Hepatic stellate cell (primary cell): ENCODE measurements at places on chromosomes 13 and 19.

GRCh38 chr19:45676851-45677263 is 8.8 kb downstream of the GIPR start:
- no peak for DNase-seq

DNA sequence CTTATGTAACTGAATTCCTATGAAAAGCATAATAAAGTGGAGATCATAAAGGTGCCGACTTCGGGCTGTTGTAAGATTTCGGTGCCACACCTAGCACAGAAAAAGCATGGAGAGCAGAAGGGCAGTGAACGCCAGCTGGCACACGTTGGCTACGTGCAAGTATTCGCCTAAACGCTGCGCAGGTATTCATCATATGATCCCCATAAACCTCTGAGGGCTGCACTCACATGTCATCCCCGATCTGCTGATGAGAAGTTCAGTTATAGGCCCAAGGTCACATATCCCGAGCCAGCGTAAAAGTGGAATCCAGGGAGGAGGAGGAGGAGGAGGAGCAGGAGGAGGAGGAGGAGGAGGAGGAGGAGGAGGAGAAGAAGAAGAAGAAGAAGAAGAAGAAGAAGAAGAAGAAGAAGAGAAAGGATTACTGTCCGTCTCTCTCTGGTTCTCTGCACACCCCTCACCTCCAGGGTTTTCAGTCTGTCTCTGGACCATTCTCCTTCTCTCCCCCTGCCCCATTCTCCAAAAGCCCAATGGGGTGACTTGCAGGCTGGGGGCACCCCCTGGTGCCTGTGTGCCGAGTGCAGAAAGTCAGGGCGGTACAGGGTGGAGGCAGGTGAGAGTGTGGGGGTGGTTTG is 18.6 kb upstream of the CYP2S1 start:
- DNase-seq = no peak

DNA sequence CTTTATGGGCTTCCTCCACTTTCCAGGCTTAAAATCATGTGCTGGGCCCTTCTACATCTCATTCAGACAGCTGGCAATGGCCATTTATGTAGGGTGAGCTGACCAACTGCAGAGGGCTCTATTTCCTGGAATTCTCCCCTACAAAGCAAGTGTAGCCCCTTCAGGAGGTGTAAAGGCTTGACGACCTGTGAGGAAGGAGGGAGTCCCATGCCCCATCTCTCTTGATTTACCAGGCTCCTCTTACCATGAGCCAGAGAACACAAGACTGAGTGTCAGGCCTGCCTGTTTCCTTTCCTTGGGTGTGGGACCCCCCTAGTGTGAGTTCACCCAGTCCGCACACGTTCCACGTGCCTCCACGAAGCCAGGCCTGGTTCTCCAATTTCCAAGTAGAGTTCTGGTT is 16.6 kb downstream of the ZNF536 start:
- DNase-seq = no peak

DNA sequence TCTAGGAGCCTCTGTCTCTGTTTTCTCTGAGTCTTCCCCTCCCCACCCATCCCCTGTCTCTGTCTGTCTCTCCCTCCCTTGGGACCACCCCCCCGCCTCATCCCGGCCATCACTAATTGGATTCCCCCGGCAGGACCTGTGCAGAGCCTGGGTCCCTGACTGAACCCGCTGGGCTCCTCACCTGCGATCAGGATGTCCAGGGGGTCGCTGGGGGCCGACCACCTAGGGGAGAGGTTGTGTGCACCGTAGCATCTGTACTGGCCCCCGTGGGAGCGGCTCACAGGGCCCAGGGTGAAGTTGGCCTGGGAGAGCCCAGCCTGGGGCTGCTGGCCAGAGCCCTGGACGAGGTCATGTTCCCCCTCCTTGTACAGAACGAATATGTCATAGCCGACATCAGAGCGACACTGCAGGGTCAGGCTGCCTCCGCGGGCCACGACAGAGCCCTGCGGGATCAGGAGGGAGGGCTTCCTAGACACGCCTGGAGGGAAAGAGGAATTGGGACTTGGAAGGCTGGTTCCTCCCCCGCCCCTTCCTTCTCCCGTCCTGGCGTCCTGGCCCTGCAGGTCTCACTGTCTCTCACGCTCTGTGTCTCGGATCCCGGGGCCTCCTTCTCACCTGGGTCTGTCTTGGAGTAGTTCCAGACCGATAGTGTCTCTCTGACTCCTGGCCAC is 1.8 kb downstream of the LILRB5 start:
- no peak for DNase-seq

DNA sequence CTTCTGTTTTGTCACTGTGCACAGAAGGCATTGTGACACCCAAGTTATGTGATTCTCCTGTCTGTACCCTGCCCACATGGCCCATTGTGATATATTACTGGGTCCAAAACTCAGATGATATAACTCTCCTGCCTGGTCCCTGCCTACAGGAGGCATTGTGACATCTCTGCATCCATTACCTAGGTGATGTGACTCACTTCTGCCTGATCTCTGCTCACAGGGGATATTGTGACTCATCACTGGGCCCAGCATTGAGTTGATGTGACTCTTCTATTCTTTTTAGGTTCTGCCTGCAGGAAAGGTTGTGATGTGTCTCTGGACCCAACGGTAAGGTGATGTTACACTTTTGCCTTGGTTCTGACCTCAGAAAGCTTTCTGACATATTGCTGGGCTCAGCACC is 67.9 kb upstream of the ZNF724 start:
- no peak for DNase-seq

DNA sequence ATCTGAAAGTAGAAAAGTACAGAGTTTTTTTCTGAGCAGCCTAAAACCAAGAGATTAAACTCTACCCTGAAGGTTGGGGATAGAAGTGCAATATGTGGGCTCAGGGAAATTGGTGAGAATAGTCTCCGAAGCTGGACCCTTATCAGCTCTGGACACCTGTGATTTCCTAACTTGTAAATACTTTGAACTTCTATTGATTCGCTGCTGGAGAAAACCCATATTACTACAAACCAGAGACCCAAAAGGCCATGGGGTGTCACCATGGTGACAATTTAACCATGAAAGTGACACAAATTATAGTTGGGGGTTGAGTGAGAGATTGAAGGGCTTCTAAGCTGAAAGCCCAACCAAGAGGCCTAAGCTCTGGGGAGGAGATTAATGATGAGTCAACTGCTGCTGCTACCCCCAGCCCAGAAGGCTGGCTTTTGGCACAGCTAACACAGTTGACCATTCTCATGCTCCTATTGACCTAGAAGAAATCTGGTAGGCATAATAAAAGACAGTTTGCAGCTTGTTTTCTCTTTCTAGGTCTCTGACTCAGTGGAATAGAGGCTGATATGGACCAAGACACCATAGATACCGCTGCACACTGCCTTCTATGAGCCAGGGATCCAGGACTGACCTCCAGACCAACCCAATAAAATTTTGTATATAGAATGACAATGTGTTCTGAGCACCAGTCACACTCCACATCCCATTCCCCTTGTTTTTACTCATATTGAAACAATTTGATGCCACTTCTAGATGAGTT is 131.9 kb upstream of the FNDC3A start:
- no peak for DNase-seq

DNA sequence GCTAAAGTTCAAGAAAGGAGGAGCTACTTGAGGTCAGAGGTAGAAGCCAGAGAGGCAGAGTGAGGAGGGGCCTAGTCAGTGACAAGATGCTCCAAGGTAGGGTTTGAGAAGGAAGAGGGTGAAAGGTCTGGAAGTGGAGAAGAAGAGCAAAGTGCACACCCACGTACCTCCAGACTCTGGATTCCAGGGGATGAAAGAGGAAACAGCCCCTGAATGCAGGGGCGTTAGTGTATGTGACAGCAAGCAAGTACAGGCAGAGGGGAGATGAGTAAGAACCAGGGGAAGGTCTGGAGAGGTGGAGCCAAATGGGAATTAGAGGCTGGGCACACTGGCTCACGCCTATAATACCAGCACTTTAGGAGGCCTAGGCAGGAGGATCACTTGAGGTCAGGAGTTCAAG is 8.7 kb downstream of the RPS28 start:
- no peak for DNase-seq

GRCh38 chr13:107365466-107366215 is 797.7 kb upstream of the ARGLU1 start:
- peak; percentile 22 for DNase-seq

- DNase-seq = no peak
These were observed 9.2 kb downstream of the ZNF627 start for GRCh38 chr19:11606484-11606883.

DNA sequence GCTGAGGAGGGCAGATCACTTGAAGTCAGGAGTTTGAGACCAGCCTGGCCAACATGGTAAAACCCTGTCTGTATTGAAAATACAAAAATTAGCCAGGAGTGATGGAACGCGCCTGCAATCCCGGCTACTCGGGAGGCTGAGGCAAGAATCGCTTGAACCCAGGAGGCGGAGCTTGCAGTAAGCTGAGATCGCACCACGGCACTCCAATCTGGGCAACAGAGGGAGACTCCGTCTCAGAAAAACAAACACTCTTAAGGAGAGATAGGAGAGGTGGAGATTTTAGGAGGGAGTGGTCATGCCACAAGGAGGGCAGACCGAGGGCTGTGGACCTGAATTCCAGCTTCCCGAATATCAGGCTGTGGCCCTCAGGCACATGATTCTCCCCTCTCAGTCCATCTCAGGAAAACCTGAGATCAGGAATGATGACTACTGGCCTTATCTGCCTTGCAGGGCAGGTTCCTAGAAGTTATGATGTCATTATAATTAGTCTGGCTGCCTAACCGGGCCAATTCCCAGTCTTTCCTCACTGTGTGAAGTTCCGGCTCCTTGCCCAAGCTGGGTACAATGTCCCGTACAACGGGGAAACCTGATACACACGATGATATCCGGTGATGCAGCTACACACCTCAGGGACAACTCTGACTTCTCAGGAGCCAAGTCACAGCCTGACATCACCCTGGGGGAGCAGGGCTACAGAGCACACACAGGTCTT is 2.5 kb downstream of the SLC35E1 start:
- no peak for DNase-seq

DNA sequence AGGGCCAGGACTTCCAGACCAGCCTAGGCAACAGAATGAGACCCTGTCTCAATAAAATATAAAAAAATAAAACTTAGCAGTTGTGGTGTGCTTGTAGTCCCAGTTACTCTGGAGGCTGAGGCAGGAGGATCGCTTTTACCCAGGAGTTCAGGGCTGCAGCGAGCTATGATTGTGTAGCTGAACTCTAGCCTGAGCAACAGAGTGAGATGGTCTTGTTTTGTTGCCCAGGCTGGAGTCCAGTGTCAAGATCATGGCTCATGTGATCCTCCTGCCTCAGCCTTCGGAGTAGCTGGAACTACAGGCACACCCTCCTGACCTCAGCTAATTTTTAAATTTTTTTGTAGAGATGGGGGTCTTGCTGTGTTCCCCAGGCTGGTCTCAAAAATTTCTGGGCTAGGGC is 4.3 kb upstream of the JUNB start:
- DNase-seq = no peak

- no peak for DNase-seq
These were observed 76.4 kb upstream of the MCF2L start for GRCh38 chr13:112892426-112893206.

- DNase-seq = no peak
These were observed 1.9 kb downstream of the LDLR start for GRCh38 chr19:11090997-11091702.

GRCh38 chr13:80121038-80121437 is 219.9 kb downstream of the SPRY2 start:
- DNase-seq = no peak

DNA sequence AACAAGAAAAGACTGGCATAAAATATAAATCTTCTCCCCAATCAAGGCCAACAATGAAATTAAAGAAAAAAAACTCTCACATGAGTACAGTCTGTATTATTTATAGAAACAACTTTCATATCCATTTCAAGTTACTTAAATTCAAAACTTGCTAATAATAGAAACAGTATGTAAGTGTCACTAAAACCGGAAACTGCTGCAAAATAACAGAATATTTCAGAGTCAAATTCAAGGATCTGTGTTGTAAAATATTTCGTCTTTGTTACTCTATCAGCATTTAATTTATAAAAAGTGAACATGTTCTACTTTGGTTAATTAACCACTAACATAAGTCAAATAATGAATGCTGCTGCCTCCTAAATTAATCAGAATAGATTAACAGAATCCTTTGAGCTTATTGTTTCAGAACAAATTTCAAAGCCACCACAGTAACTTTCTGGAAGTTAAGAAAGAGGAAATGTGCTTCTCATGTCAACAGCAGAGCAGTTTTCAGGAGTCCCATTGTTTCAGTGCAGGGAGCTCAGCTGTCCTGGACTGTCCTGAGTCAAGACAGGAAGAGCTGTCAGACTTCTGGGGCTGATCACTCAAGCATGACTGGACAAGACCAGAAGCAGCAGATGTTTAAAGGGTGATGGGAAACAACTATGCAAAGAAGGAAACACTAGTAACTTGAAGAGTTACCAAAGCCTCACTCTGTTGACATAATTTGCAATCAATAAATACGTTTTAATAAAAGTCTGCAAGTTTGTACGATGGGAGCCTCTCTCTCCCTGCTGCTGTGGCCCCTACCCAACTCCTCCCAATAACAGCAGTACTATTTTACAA is 76.9 kb downstream of the FOXO1 start:
- DNase-seq = peak; percentile 34

DNA sequence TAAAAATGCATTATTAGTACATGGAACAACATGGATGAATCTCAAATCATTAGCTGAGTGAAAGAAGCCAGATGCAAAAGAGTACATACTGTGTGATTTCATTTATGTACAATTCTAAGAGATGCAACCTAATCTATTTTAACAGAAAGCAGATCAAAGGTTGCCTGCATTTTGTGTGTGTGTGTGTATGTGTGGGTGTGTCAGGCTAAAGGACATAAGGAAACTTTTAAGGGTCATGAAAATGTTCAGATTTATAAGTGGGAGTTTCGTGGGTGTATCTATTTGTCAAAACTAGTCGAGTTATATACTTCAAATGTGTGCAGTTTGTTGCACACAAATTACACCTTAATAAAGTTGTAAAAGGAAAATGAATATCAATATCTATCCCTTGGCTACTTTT is 17.9 kb upstream of the NEK3 start:
- no peak for DNase-seq

GRCh38 chr19:49256691-49257090 is 68.3 kb downstream of the SLC6A16 start:
- DNase-seq = no peak

DNA sequence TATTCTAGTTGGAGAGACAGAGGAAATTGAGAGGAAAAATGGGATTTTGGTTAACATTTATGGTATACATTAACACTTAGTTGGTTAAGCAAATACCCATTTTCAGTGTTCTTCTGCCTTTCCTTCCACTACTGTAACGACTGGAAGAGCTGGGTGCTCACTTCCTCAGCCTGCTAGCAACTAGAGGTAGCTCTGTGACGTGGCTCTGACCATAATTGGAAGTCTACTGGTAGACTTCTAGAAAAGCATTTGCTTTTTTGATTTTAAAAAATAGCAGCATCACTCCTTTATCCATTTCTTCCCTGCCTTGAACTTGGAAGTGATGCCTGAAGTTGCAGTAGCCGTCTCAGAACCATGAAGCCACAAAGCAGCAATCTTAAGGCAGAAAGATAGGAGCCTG is 15.9 kb downstream of the NHLRC3 start:
- no peak for DNase-seq

GRCh38 chr13:42875475-42876269 is 94.3 kb downstream of the FAM216B start:
- no peak for DNase-seq

DNA sequence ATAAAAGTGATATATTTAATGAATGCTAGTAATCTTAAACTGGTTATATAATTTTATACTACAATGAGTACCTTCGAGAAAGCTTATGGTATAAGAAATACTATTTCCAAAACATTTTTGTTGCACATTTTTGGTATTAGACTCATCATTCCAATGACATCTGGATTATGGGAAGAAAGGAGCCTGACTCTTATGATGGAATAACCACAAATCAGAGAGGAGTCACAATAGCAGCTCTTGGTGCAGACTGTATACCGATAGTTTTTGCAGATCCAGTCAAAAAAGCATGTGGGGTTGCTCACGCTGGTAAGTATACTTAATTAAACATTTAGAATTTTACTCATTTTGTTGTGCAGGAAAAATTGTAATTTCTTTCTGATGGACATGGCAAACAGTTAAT is 3.9 kb downstream of the LACC1 start:
- DNase-seq = peak; percentile 23
